HCT116 (cell line): ENCODE measurements at places on chromosomes 3 and 15. TPM values are rescaled to one million over a fixed set of nuclear protein-coding genes. Genes with fewer than 3 reads are reported as not detected.

The ST6GAL1 gene
- total RNA-seq: 15.6 TPM

The LRRC34 gene
- not detected for total RNA-seq

The ECE2 gene
- total RNA-seq: not detected

DNA sequence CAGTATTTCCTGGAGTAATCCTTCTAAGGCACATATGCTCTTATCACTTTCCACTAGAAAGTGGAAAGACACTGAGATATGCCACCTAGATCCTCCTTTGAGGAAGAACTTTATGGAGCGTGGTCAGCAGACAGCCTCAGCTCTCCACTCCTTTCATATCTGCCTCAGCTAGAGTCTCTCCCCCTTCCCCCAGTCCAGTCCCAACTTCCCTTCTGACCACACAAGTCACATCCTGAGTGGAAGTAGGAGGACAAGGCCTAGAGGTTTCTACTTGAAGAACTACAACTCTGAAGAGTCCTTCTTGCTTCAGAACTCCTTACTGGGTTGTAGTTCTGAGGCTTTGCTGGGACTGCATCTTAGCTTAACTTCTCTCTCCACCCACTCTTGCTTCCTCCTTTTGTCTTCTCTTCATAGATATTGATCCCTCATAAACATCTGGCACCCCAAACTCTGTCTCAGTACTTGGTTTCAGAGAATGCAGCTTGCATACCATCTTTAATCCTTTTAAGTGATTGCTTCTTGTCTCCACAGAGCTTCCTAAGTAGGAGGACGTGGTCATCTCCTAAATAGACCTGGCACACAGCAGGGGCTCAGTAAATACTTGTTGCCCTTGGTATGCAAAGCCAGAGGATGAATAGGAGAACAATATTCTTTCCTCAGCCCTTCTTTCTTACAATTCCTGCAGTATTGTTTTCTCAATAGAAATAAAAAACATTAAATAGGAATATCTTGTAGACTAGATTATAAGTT, 109.6 kb downstream of the OXSM start:
- no peak for DNase-seq

DNA sequence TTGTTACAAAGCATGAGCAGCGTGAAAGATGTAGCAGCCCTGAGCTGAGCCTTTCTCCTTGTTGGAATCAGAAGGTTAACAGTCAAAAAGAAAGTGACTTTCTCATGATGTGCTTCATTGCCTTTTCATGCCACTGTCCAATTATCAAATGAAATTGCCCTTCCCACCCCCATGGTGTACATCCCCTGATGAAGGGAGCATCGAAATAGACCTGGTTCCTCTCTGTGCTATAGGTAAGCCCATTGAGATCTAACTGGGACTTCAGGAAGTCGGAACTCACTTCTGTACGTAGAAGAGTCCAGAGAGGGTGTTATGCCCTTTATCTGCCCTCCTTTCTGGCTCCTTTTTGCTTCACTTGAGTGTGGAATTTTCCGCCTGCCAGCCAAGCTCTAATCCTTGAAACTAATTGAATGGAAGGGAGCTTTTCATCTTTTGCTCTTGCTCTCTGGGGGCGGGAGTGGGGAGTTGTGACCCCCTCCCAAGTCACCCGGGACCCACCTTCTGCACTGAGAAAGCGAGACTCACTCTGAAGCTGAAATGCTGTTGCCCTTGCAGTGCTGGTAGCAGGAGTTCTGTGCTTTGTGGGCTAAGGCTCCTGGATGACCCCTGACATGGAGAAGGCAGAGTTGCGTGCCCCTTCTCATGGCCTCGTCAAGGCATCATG, 20.9 kb downstream of the ABHD6 start:
- DNase-seq: no peak

DNA sequence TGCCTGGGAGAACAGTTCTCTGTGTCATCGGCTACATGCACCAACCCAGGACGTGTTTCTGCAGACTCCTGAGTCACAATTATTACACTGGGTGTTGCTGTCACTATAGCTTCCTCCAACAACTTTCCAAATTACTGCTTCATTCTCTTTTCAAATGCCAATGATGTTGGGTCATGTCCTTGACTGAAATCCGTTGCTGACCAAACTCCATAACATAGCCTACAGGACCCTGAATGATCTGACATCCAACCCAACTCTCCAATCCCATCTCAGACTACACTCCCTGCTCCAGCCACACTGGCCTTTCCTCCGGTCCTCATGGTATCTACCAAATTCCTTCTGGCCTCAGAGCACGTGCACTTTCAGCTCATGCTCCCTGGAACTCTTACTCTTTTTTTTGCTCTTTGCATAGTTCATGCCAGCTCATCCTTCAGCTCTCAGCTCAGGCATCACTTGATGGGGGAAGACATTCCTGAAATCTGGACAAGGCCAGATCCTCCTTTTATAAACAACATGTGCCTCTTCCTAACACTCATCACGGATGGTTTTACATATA, 108.8 kb upstream of the PTPRG start:
- no peak for DNase-seq

- no peak for DNase-seq
Measured at GRCh38 chr3:156793400-156793799, 32.8 kb upstream of the LEKR1 start.

DNA sequence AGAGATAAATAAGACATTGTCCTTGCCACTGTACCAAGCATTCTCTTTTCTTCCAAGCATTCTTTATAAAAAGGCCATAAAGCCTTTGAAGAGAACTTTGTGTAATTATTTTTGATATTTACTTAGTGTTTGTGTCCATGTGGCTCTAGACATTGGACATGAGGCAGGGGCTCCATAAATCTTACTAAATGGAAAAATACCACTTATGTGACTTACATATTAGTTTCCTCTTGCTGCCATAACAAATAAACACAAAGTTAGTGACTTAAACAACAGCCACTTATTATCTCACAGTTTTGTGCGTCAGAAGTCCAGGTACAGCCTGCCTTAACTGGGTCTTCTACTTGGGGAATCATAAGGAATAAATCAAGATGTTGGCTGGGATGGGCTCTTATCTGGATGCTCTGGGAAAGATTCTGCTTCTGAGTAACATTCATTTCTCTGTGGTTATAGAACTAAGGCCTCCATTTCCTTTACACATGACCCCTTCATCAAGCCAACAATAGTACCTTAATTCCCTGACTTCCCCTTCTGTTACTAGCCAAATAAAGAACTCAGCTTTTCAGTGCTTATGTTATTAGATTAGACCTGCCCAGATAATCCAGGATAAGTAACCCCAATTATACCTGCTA, 59.9 kb upstream of the COL8A1 start:
- no peak for DNase-seq

- DNase-seq: no peak
Measured at GRCh38 chr3:41209646-41210045, 10.3 kb downstream of the CTNNB1 start.

DNA sequence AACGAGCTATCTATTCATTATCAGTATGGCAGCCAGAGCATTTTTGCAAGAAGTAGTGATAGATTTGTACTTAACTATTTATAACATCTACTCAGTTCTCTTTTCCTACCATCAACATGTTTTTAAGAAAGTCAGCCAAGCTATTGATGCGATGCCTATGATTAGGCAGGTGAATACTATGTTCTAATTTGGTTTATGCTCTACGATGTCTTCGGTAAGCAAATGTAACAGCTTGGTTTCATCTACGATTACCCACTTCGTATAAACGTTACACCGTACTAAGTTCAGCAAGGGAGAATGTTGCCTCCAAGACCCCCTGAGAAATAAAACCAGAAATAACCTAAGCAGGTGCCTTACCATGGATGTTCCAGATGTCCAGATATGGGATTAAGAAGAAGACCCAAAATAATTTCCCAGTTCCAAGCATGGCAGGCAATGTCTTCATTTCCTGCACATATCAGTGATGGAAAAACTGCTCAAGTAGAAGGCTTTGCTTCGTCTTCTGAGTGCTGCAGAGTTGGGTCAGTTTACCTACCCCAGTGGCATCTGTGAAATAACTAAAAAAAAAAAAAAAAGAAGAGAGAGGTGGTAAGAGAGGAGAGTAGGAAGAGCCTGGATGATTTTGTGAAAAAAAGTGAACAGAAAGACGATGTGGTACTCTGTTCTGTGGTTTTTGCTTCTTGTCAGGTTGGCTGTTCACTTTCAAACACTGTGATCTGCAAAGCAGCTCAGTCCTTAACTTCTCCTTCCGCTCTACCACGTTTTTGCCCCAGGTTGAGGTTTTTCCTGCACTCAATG, at the start of gene BTLA:
BTLA (minus strand) TSS at position 559 of the 798 bp plus-strand sequence; CDS start at position 445, 114 bp downstream.
- no peak for DNase-seq

GRCh38 chr3:139202959-139203349, 140.9 kb upstream of the MRPS22 start:
- DNase-seq: no peak

DNA sequence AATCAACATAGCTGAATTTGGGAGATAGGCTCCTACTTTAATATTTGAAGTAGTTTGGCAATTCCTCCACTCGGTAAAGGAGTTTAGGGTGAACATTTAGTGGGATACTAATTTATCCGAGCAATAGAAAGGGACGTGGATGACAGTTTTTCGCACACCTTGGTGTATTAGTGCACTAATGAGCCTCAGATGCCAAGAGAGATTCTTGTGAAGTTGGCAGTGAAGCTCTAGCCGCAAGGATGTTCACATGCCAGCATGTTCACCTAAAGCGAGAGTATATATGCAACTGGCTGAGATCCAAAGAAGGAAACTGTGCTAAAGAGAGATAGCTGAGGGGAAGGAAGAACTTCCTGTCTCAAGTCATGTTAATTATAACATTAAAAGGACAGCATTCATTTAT, 58.5 kb downstream of the TGFBR2 start:
- no peak for DNase-seq

DNA sequence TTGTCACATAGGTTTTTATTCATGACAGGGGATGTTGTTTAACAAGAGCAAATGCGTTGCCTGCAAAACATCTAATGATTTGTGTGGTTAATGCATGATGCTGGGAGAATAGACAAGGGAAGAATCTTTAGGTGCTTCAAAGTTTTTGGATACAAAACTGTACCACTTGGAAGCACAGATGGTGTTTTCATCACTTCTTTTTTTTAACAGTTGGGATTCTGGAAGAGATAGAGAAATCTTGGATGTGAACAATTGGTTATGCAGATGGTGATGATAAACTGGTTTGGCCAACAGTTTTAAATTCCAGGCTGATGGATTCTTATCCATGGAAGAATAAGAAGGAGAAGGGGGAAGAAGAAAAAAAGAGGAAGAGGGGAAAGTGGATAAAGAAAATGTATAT, 379.4 kb downstream of the KCNH8 start:
- no peak for DNase-seq

GRCh38 chr3:18442756-18443664, 17.9 kb upstream of the SATB1 start:
- no peak for DNase-seq

DNA sequence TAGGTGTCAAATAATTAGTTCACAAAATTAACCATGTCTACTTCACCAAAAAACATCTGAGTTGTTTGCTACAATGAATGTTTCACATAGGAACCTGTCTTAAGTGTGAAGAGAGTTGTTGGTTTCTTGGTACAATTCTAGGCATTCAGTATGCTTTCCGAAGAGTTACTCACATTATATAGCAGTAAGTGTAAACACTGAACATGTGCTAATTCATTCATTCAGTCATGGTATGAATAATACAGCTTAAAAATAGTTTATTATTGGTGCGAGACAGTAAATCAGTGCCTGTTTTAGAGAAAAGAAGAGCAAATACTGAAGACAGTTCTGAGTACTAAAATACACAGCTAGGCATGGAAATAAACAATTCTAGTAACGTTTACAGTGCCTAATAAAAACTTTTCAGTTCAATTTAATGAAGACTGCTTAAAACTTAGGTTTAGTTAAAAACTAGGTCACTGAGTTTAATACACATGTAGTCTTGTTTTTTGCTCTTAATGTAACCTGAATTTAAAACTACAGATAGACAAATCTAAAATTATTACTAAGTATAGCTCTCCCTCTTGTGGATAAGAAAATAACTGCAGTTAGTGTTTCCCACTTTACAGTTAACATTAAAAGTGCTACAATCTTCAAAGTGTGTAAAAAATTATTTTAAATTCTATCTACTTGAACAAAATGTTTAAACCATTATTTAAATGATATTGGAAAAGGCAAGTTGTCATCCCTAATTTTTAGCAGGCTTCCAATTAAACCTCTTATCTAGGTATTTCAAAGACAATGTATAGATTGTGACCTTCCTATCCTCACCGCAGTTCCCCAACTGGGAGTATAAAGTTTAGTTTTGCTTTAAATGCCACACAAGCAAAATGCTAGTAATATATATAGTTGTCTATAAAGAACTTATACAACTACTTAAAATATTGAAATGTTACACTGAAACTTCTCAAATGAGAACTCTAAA, 20.1 kb upstream of the ZCWPW2 start:
- no peak for DNase-seq

DNA sequence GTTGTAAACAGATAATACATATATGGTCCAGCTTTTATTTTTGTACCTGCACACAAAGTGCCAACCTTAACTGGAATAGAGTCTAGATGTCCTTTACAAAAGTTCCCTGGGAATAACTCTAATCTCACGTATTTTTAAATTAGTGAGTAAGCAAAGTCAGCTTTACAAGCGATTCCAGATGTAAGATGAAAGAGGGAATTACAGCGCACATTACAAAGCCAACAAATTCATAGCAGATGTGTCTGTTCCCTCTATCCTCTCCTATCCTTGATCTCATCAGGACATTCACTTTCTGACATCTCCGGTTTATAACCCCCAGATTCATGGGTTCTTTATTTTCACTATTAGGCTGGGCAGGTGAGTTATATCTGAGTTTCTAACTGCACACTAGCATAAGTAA, 406.8 kb upstream of the ZNF385D start:
- DNase-seq: no peak
